ENCODE measurements at places on chromosomes 7 and 10.
A peak's percentile ranks its signal among the peaks of the same experiment; 100 is the strongest.

GRCh38 chr7:138949421-138950088 lies 31.6 kb downstream of the KIAA1549 start:
- no peak for DNase-seq

DNA sequence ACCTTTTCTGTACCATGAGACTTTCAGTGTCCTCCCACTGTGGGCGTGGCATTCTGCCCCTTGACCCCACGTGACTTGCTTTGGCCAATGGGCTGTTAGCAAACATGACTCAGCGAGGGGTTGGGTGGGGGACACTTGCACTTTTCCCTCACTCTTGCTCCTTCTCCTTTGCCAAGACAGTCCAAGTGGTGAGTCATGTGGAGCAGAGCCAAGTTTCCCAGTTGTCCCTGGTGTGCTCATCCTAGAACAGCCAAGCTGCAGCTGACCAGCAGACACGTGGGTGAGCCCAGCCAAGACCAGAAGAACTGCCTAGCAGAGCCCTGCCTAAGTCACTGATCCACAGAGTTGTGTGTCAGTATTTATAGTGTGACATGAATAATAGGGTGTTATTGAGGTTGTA lies 82.8 kb upstream of the CPXM2 start:
- no peak for DNase-seq

GRCh38 chr7:26307226-26307625 lies 15.6 kb downstream of the SNX10 start:
- no peak for DNase-seq

GRCh38 chr7:129047761-129048160 lies 7.2 kb downstream of the TNPO3 start:
- no peak for DNase-seq

- no peak for DNase-seq
These were observed 168.3 kb downstream of the PTPRN2 start for GRCh38 chr7:158419238-158419785.

GRCh38 chr7:121473645-121474300 lies 77.7 kb upstream of the FAM3C start:
- DNase-seq: no peak

DNA sequence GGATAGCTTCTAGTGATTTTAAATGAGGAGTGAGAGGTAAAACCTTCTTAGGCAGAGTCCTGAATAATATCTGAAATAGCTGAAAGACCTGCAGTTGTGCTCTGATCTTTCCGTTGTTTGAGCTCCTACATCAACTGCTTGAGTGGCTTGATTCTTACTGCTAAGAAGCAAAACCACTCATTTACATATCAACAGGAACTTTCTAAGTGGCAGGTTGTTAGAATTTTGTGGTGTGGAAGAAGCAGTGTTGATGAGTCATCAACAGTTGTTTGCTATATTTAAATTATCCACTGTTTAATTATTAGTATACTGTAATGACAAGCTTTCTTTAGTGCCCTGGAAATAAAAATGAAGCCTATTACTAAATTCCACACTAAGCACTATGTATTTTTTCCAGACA lies 689.5 kb downstream of the DNAJB9 start:
- DNase-seq: no peak

- DNase-seq: peak; percentile 11
These were observed 59.6 kb upstream of the FAM180A start for GRCh38 chr7:135808206-135808605.

DNA sequence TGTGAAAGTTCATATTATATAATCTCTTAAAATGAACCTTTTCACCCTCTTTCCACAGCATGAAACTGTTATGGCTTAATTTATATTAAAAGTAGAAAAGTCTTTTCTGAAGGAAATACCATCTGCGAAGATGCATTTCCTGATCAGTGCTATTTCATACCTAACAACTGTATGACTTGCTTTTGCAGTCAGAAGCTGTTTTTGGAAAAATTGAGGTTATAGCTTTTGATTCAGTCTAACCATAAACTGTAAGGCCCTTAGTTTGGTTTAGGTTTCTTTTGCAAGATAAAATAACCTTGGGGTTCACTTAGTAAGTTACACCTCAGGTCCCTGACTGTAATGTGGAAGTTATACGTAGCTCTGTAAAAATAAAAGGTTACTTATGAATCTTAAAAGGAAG lies 22.7 kb upstream of the PARP12 start:
- DNase-seq: no peak

DNA sequence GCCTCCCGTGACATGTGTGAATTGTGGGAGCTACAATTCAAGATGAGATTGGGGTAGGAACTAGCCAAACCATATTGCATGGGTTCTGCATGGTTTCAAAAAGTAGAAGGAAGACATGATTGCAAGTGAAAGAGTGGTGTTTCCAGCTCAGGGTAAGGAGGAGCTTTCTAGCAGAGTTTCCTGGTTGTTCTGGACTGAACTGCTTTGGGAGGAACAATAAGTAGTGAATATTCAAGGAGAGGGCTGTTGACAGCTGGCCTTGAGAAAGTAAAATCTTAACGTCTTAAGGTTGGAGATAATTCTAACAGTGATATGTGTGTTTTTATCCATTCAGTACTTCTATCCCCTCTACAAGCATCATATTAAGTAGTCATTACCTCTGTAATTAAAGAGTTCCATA lies 62.2 kb upstream of the PRKG1 start:
- DNase-seq: no peak

DNA sequence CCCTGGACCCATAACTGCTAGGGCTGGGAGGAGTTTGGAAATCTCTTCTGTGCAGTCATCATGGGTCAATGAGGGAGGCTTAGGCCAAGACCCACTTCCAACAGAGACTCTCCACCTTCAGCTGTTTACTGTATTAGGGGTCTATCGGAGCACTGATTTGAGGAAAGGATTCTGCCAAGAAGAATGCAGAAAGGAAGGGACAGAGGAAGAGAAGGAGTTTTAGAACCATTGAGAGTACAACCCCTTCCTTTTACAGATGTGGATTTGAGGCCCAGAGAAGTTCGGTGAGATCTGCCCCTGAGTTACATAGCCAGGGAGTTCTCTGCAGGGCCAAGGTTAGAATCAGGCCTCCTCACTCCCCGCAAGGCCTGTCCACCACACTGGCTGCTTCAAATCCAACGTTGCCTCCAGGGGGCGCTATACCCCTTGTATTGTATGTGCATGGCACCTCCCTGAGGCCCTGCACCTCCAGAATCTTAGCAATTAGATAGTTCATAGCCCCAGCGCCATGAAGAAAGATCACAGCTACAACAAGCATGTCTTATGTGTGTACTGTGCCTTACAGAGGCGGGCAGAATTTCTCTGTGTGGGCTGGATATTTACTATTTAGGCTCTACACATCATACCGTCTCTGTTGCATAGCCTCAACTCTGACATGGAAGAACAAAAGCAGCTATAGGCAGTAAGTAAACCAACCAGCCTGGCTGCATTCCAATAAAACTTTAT lies 246.8 kb downstream of the SKIDA1 start:
- peak; percentile 100 for DNase-seq

GRCh38 chr10:6089334-6090219 lies 743 bp downstream of the RBM17 start:
- DNase-seq: no peak

- peak; percentile 70 for DNase-seq
These were observed at the start of gene ZNF800 for GRCh38 chr7:127392566-127393367. ZNF800 (minus strand) TSS chr7:127392708; CDS start chr7:127391557, 1,151 bp downstream.
